Endothelial cell (in vitro differentiated cells): ENCODE measurements at places on chromosomes 4 and X. TPM values are rescaled to one million over a fixed set of nuclear protein-coding genes. Genes with fewer than 3 reads are reported as not detected.

GRCh38 chr4:54651050-54651449 lies 6.7 kb upstream of the KIT start:
- no peak for DNase-seq

Gene SHROOM4
- 35.8 TPM for total RNA-seq

Gene GAGE12F
- total RNA-seq = not detected

Gene NAT8L
- 0.36 TPM for total RNA-seq
